ENCODE measurements at places on chromosomes 16 and 17.

DNA sequence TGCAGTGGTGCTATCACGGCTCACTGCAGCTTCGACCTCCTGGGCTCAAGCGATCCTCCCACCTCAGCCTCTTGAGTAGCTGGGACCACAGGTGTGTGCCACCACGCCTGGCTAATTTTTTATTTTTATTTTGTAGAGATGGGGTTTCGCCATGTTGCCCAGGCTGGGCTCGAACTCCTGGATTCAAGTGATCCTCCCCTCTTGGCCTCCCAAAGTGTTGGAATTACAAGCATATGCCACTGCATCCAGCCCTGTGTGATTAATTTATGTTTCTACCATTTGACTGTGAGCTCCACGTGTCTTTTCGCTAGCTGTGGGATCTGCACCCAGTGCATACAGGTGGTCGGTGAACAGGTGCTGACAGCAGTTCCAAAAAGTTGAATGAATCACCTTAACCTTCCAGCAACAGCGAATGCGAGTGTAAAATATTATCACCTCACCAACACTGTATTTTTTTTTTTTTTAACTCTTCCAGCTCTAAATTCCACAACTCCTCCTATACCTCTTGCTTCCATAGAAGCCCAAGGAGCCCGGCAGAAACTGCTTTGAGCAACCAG lies 484 bp upstream of the NUDT7 start:
- no peak for DNase-seq

DNA sequence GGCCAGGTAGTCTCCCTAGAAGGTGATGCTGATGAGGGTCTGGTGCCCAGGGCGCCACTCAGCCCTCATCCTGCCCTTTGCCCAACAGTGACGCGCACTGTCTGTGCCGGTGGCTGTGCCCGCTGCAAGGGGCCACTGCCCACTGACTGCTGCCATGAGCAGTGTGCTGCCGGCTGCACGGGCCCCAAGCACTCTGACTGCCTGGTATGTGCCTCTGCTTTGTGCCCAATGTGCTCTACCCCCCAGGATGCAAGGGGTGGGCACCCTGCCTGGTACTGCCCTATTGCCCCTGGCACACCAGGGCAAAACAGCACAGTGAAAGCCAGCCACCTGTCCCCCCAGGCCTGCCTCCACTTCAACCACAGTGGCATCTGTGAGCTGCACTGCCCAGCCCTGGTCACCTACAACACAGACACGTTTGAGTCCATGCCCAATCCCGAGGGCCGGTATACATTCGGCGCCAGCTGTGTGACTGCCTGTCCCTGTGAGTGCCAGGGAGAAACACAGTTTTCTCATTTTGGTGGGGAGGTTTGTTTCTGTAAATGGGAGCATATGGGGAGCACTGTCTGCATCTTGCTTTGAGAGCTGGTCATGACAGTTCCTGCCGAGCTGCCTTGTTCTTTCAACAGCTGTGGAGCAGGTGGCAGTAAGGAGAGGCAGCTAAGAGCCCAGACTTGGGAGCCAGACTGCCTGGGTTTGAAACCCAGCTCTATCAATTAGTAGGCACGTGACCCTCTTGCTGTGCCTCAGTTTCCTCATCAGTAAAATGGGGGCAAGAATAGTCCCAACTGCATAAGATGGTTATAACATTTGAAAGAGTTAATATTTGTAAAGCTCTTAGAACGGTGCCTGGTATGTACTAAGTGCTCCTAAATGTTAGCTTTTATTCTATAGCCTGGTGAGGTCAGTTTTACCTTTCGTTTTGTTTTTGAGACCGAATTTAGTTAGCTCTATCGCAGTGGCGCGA lies 10.4 kb downstream of the ERBB2 start:
- DNase-seq: no peak

DNA sequence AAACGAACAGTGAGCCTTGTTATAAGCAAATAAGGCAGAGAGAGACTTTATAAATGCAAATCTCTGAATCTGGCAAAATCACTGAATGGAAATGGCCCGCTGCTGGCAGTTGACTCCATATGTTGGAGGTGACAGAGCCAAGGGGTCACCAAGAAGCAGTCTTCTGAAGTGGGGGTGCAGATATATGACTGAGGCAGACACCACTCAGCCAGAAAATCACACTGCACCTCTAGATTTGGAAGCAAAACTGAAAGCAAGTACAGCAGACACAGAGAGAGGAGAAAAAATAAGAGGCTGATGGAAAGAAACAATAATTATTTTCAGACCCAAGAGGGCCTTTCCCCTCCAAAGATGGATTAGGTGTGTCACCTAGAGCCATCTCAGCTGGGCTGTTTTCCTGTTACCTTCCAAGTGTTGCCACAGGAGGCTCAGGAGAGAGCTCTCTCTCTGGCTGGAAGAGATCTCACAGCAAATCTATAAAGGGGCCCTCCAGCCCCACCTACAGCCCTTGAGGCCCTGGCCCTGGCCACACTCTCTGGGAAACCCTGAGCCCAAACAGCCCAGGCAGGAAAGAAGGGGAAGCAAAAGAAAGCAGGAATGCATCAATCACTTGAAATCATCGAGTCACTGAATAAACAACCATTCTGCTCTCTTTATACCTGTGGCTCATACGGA lies 585.1 kb upstream of the PSMD7 start:
- no peak for DNase-seq

GRCh38 chr16:73846007-73846330 lies 450.6 kb upstream of the PSMD7 start:
- no peak for DNase-seq

- DNase-seq: no peak
Observed at GRCh38 chr17:54903375-54903774, 2.7 kb downstream of the TOM1L1 start.

DNA sequence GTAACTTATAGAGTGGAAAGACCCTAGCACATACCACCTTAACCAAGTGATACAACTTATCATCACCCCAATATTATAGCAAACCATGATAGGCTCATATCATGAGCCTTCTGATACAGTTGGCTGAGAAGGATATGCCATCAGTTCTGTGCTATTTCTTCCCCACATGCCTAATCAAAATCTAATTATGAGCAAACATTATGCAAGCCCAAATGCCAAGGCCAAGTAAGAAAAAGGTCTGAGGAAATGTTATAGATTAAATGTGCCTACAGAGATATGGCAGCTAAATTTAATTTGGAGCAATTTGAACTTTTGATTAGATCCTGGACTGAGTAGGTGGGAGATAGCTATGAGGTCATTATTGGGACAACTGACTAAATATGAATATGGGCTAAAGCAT lies 225.9 kb upstream of the PMFBP1 start:
- DNase-seq: no peak

DNA sequence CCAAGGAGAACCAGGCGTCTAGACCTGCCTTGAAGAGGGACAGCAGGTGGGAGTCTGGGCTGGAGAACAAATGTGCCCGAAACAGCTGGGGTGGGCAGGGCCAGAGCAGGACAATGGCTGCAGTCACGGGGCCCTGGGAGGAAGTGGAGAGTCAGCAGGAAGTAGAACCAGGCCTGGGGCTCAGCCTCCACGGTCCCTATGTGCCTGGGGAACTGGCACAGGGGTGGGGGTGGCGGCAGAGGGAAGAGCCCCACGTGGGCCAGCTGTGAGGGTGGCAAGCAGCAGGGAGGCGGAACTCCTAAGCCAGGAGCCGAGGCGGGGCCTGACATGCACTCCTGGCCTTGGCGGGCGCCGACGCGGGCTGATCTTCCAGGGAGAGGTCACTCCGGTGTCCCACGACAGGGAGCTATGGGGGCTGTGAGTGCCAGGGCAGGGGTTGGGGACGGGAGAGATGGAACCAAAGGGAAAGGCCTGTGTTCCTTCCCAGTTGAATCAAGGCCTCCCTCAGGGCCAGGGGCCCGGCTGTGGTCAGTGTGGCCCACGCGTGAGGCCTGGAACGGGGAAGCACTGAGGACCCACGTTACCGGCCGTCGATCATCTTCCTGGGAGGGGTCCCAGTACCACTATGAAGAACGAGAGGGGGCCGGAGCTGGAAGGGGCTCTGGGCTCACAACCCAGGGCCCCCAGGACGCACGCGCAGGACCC lies 42.7 kb downstream of the TIMM22 start:
- no peak for DNase-seq

DNA sequence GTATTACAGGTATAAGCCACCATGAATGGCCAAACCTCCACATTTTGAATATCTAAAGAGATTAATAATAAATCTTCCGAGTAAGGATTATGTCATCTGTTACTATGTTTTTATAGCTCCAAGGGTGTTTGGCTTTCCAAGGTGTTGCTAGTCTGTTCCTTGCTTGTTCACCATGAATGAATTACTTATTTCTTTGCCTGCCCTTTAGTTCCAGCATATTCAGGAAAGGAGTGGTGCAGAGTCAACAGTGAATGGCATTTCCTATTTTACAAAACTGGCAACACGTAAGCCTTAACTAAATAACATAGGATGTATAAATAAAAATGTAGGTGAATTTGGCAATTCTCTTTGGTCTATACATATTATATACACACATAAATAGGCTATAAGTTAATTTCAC lies 70.3 kb downstream of the MYO1D start:
- DNase-seq: no peak

Data from ecto neural progenitor cell (in vitro differentiated cells).